Upper lobe of left lung (tissue), 6 donors: ENCODE measurements at places on chromosomes 7 and 10. TPM values are rescaled to one million over a fixed set of nuclear protein-coding genes. Genes with fewer than 3 reads are reported as not detected.

DNA sequence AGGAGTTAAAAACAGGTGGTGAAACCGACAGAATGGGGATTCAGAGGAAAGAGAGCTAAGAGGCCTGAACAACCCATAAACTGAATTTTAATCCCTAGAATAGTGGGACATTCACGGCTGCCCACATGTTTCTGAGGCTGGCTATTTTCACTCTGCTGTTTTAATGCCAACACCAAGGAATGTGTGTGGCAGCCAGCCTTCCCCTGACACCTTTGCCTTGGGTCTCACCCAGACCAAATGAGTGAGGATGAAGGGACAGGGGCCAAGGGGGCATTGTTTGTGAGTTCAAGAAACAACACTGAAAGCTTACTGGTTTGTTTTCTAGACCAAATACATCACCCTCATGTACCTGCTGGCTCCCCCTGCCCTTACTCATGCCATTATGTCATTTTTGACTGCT, 164.3 kb downstream of the JAZF1 start:
- DNase-seq: no peak

DNA sequence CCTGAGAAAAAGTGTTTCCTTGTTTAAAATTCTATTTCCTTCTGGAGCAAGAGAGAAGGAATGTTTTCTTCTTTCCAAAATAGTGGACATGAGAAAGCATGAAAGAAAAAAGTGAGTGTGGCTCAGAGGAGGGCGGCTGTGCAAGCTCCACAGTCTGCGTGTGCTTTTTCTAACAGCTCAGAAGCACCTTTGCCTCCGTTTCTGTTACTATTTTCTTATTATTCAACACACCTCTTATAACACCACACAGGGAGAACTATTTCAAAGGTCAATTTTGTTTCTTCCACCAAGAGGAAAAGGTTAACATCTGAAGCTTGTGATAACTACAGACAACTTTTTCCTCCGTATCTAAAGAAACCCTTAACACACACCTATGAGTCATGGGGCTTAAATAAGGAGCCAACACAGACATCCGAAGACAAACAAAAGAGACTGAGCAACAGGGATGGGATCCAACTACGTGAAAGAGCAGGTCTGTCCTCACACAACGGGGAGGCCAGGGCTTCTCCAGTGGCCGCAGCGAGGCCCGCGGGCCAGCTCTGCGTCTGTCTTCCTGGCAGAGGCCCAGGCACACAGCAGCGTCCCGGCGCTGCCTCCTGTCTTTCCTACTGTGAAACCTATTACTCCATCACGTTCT, 36.2 kb upstream of the NCAPG2 start:
- peak; percentile 79 for DNase-seq

- DNase-seq: no peak
Observed at GRCh38 chr7:27775782-27776181, 35.8 kb downstream of the TAX1BP1 start.

DNA sequence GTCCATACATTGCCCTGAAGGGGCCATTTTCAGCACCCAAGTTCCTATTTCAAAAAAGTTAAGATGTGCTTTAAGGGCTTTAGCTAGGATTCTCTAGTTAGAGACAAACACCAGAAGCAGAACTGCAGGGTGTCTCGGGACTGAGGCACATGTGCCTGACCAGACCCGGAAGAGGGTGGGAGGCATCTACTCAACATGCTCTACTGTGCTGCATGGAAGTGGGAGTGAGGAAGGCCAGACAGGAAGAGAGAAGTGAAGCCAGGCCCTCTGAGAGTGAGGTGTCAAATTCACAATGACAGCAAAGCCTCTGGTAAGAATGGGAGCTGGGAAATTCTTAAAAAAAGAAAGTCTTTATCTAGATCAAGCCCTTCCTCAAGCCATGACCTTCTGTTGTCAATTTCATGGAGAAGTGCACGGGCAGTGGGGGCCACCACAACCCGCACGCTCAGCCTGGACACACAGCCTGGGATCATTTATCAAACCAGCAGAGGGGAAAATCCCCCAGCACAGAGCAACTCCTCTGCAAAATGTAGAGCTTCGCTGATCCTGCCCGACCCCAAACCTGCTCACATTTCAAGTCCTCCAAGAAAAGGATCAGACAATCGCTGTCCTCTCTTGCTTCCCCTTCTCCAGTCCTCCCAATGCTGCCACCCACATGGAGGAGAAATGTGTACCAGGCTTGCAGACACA, 38.7 kb downstream of the PLXNA4 start:
- DNase-seq: no peak

DNA sequence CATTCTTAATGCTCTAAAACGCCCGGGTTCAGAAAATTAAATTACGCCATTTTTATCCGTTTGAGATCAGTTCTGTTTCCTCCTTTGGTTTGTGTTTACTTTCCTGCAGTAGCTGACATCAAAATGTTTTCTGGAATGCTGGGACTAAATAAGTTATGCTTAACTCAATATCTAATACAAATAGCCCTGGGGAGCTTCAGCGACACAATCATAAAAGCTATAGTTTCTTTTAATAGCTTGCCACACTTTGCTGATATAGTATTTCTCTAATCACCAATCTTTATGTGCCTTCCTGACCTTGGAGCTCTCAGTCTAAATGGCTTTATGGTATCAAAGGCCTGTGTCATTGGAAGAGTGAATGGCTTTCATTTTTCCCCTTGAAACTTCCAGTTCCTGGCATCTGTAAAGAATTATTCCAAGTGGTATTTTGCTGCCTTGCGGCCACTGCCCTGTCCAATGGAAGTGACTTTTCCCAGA, 202.7 kb downstream of the HDAC9 start:
- no peak for DNase-seq

DNA sequence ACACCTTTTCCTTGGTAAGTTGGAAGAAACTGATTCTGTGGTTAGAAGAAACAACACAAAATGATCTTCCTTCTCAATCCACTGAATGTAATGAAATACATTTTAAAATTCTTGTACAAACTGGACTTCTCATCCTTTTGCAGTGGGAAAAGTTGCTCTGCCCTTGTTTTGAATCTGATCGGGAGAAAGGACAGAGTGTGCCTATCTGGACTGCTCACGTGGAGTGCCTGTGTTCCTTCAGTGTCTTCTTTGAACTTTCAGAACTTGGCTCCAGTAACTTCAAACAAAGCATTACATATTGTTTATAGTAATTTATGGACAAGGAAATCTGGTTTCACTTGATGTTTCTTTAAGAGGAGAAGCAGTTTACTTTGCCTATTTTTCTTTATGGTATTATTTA, 17.1 kb downstream of the SLC26A3 start:
- no peak for DNase-seq

DNA sequence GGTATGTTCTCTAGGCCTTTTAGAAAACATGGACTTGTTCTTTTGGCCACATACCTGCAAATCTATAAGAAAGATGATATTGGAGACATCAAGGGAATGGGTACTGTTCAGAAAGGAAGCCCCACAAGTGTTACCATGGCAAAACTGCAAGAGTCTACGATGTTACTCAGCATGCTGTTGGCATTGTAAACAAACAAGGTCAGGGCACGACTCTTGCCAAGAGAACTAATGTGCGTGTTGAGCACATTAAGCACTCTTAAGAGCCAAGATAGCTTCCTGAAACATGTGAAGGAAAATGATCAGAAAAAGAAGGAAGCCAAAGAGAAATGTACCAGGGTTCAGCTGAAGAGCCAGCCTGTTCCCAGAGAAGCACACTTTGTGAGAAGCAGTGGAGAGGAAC, 37.1 kb downstream of the SDK1 start:
- no peak for DNase-seq

DNA sequence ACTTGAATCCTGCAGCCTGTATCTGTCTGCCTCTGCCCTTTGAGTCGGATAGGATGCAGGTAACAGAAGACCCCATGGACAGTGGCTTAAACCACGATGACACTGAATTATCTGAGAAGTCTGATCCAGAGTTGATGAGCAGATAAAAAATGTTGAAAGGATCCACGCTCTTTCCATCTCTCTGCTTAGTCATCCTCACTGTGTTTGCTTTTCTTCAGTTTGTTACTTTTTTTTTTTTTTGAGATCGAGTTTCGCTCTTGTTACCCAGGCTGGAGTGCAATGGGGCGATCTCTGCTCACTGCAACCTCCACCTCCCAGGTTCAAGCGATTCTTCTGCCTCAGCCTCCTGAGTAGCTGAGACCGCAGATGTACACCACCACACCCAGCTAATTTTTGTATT, 36.9 kb upstream of the GOLGA7B start:
- DNase-seq: no peak

DNA sequence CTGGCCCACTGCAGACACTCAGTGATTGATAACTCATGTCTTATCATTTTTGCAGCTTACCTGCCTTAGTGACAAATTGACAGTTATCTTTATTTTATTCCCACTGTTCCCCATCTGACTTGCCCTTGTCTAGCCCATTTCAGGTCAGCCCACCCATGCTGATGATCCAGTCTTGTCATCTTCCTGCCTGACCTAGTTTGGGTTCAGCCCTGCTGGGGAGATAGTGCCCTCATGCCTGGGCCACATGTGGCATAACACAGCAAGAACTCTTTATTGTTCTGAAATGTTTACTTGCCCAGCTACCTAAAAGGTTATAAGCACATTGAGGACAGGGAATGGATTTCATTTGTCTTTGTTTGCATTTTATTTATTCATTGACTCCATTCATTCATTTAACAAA, 75.6 kb downstream of the ENTPD1 start:
- DNase-seq: no peak

- no peak for DNase-seq
Observed at GRCh38 chr7:73659983-73660382, 7.6 kb upstream of the VPS37D start.

DNA sequence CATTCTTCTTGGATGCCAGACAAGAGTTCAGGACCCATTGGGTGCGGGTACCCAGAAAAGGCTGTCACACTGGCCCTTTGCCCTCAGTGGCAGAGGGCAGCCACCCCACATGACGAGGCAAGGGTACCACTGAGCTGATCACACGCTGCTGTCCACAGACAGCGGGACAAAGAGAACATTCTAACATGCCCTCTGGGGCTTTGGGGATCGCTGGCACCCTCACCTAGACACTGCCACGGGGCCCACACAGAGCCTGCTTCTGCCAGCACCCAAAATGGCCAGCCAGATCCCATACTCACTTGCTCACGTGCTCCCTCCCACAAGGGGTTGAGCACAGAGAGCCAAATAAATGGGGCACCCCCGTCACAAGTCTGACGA, 16.7 kb upstream of the SPOCK2 start:
- DNase-seq: no peak

DNA sequence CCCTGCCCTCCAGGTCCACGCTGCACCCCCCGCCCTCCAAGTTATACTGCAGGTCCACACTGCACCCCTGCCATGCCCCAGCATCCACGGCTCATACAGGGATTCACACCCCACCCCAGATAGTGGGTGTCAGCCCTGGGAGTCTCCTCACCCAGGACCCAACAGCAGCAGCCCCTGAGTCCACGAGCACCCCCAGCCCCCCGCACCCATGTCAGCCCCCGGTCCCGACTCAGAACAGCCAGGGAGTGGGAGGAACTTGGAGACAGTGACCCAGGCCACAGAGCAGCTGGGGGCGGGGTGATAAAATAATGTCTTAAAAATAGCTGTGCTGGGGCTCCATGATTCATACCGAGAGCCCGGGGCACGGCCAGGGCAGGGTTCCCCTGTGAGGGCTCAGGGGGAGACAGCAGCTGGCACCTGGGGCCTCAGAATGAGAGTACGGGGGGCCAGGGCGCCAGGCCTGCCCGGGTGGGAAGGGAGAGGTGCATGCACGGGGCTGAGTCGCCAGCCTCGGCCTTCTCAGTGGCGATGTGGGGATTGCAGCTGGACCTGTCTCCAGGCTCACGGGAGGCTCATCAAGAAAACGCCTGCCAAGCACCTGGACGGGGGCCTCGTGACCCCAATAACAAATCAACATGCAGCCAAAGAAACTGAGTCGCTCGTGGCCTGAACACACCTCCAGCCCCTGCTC, 29.8 kb downstream of the ADAP1 start:
- DNase-seq: peak; percentile 76

DNA sequence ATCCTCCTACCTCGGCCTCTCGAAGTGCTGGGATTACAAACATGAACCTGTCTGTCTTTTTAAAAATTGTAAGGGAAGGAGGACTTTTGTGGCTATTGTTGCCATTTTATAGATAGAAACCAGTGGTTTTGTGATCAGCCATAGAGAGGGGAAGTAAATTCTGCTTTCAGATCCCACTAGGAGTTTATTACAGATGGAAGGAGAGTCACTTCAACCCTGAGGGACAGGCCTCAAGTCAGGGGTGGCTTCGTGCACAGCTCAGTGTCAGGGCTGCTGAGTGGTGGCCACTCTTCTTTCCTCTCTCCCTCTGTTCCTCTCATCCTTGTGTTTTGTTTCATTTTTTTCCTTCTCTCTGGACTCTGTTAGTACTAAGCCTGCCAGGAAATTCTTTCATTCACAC, 60.8 kb downstream of the OGDH start:
- DNase-seq: no peak

The PAPOLB gene
- 0.46 TPM for total RNA-seq

The SDK1 gene
- total RNA-seq: 90.1 TPM
